Urinary bladder (tissue), 4 donors: ENCODE measurements at places on chromosomes 6 and 20.

GRCh38 chr6:5229356-5229755, 31.4 kb downstream of the LYRM4 start:
- DNase-seq: no peak

DNA sequence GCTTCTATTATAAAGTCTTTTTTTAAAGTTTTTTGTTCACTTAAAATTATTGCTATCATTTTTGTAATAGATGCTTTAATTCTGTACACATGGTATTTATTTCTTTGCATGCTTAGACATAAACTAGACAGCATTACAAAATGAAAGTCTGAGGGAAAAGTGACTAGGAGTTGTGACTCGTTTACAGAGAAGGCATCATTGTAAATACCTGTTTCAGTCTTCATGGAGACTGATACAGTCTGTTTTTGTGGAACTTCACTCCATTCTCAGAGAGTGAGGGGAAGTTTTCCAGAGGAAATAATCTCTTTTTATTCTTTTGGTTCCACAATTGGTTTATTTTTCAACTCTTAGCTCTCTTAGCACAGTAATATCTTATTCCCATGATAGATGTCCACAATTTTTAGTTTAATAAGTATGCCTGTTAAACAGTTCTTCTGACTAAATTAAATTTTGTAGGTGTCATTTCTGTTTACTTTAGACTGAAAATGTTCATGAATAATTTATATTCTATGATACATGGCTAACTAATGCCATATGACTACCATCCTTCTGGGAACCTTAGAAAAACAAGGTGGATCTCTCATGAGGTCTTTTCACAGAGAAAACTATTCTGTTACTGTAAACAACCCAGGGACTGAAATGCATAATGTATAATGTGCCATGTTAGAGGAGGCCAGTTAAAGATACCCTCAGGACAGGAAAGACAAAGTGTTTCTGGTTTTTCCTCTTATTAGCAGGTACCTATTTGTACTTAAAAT, 69.2 kb downstream of the MYO6 start:
- no peak for DNase-seq

GRCh38 chr6:162306616-162307015, 420.9 kb downstream of the PRKN start:
- DNase-seq: no peak

- DNase-seq: no peak
These were observed 208.7 kb upstream of the PRND start for GRCh38 chr20:4512891-4513550.

DNA sequence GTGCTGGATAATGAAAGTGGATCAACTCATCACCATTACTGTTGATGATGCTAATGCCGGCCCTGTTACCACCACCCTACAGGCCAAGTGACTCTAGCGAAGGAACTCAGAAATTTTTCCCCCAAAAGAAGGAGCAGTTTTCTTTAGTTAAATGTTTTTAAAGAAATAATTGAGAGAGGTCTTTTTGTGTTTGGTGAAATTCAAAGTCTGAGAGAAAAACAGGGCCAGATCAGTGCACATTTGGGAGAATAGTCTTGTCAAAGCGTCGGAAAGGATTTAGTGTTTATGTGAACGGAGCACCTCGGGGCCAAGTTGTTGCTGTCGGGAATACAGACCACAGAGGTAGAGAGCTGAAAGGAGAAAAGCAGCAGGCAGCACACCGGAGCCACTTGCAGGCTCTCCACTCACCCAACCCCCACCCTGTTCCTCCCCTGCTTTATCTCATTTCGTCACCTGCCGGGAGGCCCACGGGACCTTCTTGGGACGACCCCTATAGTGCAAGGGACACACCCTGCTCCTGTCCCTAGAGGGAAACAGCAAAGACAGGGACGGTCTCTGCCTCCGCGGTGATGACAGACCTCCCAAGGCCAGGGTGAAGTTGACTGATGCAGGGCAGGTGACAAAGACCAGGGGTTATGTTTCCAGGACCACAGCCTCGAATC, 6.8 kb downstream of the TFAP2B start:
- DNase-seq: no peak
